Inflammatory macrophage treated with lipopolysaccharide for 1 hour (primary cell): ENCODE measurements at places on chromosomes 1 and 21.

DNA sequence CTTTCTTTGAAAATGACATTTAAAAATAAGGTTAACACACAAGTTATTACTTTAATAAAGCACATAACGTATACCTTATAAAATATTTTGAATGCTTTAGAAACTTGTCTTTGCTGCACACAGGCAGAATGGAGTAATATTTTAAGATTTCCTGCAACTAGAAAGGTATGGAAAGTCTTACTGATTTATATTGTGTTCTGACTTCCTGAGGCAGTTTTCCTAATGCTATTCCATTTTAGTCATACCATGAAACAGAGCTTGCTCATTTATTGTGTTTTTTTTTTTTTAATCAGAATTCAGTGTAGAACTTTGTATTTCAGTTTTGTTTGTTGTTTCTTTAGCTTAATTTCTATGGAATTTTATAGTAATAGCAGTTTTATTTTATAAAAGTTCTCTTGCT lies 60.9 kb upstream of the S1PR1 start:
- DNase-seq, result no peak

DNA sequence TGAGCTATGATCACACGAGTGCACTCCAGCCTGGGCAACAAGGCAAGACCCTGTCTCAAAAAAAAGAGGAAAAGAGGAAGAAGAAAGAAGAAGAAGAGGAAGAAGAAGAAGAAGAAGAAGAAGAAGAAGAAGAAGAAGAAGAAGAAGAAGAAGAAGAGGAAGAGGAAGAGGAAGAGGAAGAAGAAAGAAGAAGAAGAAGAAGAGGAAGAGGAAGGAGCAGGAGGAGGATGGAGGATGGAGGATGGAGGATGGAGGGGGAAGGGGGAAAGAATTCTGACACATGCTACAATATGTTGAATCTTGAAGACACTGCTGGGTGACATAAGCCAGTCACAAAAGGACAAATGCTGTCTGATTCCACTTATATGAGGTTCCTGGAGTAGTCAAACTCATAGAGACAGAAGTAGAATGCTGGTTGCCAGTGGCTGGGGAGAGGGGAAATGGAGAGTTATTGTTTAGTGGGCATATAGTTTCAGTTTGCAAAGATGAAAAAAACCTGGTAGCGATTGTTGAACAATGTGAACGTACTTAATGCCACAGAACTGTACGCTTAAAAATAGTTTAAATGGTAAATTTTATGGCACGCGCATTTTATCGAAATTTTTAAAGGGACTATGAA lies 47.3 kb upstream of the COA6 start:
- no peak for DNase-seq

- no peak for DNase-seq
Observed at GRCh38 chr1:63710761-63711380, 62.9 kb upstream of the ROR1 start.

DNA sequence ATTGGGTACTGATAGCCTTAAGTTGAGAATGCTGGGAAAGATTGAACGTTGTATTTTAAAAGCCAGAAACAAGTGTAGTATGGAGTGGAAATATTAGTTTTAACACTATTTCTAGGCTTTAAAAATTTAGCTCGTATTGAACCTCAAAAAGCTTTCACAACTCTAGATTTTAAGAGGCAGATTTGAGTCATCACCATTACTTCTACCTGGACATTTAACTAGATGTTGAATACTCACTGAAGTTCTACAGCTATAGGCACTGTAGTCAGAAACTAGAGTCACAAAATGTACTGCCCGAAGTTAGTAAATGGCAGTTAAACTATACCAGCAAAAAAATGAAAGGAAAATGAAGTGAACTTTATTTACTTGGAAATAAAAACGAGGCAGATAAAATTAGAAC lies 96.5 kb downstream of the NEK7 start:
- DNase-seq, result no peak

- no peak for DNase-seq
Observed at GRCh38 chr1:93426181-93426580, 21.7 kb upstream of the FNBP1L start.
